Vagina (tissue), 2 donors: ENCODE measurements at places on chromosomes 16 and 17.

- no peak for DNase-seq
These were observed 1.7 kb downstream of the DOK4 start for GRCh38 chr16:57484515-57485005.

- no peak for DNase-seq
These were observed 1471.7 kb downstream of the CDH8 start for GRCh38 chr16:60564588-60564987.

DNA sequence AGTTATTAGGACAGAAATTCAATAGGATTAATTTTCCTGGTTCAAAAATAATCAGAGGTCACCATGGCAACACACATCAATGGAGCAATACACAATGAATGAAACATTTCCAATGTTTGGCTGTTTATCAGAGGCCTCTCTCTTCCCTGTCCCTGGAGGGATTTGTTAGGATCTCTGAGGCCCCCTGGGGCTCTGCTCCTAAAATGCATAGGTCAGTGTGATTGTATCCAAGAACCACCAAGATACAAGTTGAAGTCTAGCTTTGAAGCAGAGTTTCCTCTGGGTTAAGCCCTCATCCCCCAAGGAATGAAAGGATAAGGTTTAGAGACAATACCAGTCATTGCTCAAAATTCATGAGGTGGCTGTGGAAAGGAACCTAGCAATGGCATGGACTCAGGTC lies 561.2 kb upstream of the C16orf82 start:
- peak; percentile 4 for DNase-seq

DNA sequence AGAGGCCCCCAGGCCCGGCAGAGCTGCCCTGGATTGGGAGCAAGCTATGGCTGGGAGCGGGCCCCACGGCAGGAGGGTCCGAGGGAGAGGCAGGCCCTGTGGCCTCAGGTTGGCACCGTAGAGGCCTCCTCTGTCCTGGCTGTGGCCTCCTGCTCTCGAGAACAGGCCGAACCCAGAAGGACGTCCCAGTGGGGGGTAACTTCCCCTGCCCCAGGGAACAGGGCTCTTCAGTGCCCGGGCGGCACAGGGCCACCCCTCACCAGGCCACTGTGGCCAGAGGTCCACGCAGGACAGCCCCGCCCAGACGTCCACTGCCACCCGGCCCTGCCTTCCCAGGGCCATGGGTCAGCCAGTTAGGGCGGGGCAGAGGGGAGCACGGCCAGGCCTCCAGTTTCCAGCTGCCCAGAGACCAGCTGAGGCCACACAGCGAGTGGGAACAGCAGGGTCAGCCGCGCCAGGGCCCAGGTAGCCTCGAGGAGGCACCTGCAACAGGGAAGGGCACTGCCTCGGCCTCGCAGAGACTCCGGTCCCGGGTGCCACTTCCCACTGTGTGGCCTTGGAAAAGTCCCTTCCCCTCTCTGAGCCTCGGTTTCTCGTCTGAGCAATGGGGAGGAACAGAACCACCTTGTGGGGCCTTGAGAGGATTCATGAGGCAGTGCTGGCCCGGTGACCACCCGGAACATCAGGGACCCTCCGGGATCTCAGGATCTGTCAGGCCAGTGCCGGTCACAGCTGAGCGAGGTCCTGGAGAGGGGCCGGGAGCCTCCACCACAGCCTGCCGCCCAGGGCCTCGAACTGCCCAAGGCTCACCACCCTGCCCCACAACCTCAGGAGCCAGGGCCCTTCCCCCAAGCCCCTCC lies 32.0 kb downstream of the ZNF469 start:
- DNase-seq = no peak

GRCh38 chr16:66365651-66366050 lies 840 bp upstream of the CDH5 start:
- no peak for DNase-seq

GRCh38 chr17:57466521-57466920 lies 210.2 kb downstream of the MSI2 start:
- DNase-seq = no peak

GRCh38 chr17:78935419-78936323 lies 10.5 kb upstream of the TIMP2 start:
- DNase-seq = peak; percentile 96

DNA sequence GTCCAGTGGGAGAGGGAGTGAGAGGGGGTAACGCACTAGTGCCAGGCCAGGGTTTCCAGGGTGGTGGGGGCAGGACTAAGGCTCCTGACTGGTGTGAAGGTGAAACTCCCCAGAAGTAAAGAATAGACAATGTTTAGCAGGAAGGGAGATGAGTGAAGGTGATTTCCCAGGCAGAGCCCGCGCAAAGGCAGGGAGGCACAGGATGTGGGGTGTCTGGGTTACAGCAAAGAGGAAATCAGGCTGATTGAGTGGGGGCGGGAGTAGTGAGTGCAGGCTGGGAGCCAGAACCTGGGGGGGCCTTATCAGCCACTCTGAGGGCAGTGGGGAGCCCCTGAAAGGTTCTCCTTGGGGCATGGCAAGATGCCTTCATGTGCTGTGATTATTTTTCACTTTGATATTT lies 167.5 kb downstream of the UTP18 start:
- DNase-seq = no peak

GRCh38 chr16:3194792-3195191 lies 6.8 kb downstream of the OR1F1 start:
- no peak for DNase-seq

DNA sequence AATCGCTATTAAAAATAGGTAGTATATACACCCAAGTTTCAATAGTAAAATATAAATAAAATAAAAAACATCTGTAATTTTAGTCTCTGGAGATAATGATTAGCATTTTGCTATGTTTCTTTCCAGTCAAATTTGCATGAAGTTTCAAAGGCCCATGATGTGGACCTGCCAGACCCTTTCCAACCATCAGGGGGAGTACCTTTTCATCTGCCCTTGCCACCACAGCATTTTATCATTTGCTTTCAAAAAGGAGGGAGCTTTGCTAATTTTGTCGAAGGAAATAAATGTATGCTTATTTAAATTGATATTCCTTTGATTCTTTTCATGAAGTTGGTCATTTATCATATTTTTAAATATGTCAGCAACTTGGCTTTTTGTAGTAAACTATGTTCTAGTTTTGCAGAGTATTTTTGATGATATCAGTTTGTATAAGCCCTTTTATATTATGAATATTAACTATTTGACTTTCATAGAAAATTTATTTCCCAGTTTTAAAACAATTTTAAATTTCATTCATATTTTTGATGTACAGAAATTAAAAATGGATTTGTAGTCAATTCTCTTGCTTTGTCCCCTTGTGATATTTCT lies 115.2 kb upstream of the NETO2 start:
- no peak for DNase-seq

DNA sequence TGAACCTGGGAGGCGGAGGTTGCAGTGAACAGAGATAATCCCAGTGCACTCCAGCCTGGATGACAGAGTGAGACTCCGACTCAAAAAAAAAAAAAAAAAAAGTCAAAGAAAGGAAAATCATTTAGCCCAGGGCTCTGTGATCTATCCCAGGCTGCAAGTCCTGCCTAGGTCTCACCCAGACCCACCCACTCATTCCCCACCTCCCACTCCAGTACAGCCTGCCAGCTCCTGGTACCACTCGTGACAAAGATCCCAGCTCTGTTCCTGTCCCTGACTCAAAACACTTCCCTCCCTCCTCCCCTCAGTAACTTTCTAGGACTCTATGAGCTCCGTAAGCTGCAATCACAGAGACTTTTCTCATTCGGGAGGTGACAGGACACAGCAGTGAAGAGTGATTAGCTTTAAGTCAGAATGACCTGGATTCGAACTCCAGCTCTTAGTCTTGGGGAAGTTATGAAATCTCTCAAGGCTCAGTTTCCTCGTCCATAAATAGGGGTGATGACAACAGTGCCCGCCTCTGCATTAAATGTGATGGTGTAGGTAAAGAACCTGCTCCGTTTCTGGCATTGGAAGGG lies 28.0 kb upstream of the MRPS23 start:
- DNase-seq = no peak

- DNase-seq = no peak
These were observed 290.4 kb upstream of the HSBP1 start for GRCh38 chr16:83517398-83517797.

- no peak for DNase-seq
These were observed 1.6 kb upstream of the CA10 start for GRCh38 chr17:52160136-52160567.

- no peak for DNase-seq
These were observed 14.3 kb downstream of the PRCD start for GRCh38 chr17:76554131-76554530.

DNA sequence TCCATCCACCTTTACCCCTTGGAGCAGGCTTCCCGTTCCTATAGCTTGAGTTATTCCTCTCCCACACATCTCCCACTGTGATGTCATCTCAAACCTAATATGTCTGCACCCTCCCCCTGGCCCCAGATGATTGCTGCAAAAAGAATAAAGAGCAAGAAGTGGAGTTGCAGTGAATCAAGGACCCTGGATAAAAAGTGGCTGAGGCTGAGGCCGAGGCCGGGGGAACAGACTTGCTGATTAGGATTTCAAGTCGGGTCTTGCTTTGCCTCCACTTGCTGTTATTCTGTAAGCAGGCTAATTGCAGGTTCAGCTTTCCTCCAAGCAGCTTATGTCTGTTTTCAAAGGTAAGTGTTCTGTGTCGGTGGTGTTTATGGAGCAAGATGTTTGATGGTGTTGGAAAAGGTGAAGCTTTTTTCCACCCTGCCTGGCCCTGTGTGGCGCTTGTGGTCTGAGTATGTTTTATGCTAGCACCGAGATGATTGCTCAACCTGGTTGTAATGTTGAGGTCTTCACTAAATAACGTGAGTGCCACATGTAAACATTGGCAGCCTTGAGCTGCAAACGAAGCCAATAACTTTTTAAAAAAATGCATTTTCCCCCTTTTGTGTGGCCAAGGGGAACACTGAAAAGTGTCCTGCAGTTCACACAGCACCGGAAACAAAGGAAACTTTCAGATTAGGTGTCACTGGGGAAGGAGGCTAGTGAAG lies 15.4 kb downstream of the HS3ST3B1 start:
- DNase-seq = no peak

GRCh38 chr17:48102043-48102750 lies 919 bp upstream of the CBX1 start:
- no peak for DNase-seq

GRCh38 chr16:30065943-30066760 lies 592 bp downstream of the ALDOA start:
- DNase-seq = no peak

DNA sequence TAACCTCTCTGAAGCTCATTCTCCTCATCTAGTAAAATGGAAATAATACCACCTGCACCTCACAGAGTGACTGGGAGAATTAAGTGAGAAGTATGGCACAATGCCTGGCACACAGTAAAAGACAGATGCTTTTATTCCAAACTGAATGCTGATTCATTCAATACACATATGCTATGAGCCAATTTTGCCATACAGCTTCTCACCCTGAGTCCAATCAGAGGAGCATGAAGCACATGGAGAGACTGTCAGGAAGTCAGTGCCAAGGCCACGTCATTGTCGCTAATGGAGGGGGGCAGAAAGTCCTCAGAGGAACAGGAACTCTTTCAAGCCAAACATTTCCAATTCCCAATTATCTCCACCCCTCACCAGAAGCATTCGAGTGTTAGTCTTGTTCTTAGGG lies 11.6 kb downstream of the MKS1 start:
- DNase-seq = no peak

GRCh38 chr16:66491716-66492064 lies 58.2 kb downstream of the TK2 start:
- no peak for DNase-seq

DNA sequence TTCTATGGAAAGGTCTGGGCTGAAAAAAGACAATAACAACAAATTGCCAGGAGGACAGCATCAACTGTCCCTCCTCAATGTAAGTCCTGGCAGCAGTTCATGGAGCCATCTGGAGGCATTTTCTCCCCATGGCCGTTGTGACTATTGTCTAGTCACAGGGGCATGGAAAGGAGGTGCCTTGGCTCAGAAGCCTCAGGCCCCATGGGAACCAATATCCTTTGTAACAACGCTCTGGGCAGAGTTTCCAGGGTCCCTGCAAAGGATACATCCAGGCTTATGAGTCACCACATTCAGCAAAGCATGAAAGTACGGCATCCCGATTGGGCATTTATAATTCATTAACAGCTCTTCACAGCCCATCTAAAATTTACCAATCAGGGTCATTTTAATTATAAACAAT lies 85.2 kb downstream of the GLG1 start:
- DNase-seq = no peak

- DNase-seq = no peak
These were observed 484 bp upstream of the NUDT7 start for GRCh38 chr16:77721752-77722308.

DNA sequence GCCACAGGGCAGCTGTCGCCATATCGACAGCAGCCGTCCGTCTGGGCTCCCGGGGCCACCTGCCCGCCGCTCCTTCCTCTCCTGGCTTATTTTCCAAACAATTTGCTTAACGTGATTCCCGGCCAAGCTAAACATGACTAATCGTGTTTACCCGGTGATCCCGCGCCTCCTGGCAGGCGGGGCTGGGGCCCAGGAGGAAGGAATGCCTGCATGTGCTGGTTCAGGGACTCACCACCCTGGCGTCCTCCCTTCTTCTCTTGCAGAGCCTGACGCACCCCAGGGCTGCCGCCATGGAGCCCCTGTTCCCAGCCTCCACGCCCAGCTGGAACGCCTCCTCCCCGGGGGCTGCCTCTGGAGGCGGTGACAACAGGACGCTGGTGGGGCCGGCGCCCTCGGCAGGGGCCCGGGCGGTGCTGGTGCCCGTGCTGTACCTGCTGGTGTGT lies 6.1 kb downstream of the SSTR5 start:
- DNase-seq = no peak

GRCh38 chr16:87328846-87329245 lies 11.7 kb upstream of the C16orf95 start:
- DNase-seq = no peak

- no peak for DNase-seq
These were observed 161.0 kb upstream of the NLRP1 start for GRCh38 chr17:5745111-5745813.

DNA sequence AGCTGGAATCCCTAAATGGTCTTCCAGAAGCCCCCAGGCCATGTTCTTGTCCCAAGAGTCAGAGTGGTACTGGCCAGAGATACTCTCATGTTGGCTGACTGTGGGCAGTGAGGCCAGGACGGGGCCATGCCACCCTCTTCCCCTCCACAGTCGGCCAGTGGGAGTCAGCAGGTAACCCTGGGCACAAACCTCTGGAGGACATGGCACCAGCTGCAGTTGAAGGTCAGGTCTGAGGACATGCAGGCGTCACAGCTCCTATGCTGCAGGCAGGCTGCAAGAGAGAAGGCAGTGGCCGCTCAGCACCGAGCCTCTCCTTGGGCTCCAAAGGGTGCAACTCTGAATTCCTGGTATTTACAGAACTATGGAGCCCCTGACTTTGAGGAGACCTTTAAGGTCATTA lies 68.2 kb downstream of the PLXDC1 start:
- no peak for DNase-seq

DNA sequence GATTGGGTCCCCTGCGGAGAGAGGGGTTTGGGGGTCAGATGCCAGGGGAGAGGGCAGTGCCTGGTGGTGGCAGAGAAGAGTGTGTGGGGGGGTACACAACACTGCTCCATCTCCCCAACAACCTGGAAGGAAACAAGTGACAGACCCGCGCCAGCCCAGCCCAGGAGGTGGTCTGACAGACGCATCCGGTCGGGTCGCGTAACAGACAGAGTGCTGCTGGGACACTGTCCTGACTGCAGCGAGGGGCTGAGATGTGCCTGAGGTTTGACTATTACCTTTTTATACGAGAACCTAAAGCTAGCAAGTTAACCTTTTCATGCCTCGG lies 16.2 kb downstream of the UNC13D start:
- no peak for DNase-seq

- no peak for DNase-seq
These were observed 7.2 kb downstream of the SRCIN1 start for GRCh38 chr17:38598536-38598935.
